Skin of body (tissue), 3 donors: ENCODE measurements at places on chromosomes 11 and 22. TPM values are rescaled to one million over a fixed set of nuclear protein-coding genes. Genes with fewer than 3 reads are reported as not detected.

GRCh38 chr11:18280438-18281045 is 14.5 kb downstream of the SAA1 start:
- no peak for DNase-seq

DNA sequence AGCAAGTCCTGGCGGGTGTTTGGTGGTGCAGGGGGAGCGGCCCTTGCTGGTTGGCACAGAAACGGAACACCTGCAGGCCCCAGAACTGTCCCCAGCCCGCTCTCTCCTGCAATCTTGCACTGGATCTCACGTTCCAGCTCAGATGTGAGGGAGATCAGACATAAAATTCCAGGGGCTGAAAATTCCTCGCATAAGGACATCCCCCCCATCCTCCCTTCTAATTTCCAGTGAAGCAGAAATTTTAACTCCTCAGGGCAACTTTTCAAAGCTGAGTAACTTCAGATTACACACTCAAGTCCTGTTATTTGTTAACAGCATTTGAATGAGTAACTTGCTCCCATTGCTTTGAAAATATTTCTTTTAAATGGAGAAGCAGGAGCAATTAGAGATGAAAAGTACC is 40.3 kb upstream of the RASSF10 start:
- DNase-seq, result no peak

DNA sequence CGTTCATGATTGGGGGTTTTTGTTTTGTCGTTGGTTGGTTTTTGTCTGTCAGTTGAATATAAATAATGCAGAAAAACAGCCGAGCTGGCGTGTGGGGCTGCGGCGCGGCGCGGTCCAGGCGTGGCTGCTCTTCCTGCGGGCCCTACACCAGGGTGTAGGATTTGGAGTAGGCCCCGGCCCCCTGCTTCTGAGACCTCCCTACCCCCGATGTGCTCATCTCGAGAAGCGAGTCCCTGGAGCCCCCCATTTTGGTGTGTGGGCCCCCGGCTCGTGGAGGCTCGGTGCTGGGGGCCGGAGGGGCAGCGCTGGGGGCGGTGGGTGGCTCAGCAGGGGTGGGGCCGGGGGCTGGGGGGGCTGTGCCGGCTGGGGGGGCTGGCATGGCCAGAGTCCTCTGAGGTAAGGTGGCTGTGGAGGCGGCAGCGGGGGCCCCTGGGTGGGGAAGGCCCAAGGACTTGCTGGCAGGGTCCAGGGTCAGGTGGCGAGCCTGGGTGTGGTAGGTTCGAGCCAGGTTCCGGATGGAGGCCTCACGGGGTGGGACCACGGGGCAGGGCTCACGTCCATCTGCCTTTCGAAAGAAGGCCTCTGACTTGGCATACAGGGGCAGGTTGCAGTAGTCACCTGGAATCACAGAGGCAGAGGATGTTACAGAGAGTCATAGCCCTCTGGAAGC is 100.7 kb downstream of the CEP164 start:
- no peak for DNase-seq

RPL27A gene
- total RNA-seq, result 990 TPM

OR51B4 gene
- not detected for total RNA-seq

MMP27 gene
- 6.7 TPM for total RNA-seq

ALX4 gene
- 3.7 TPM for total RNA-seq
